ENCODE measurements at places on chromosomes 1 and 21. TPM values are rescaled to one million over a fixed set of nuclear protein-coding genes. Genes with fewer than 3 reads are reported as not detected.

- DNase-seq = no peak
Measured at GRCh38 chr1:226436472-226436854, 28.6 kb upstream of the PARP1 start.

DNA sequence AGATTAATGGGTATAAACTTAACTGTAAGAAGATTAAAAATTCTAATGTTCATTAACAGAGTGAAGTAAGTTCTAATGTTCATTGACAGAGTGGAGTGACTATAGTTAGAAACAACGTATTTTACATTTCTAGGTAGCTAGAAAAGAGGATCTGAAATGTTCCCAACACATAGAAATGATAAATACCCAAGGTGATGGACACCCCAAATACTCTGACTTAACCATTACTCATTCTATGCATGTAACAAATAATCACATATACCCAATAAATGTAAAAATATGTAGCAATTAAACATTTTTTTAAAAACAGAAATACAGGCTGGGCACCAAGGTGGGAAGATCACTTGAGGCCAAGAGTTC is 62.1 kb downstream of the ABL2 start:
- no peak for DNase-seq

DNA sequence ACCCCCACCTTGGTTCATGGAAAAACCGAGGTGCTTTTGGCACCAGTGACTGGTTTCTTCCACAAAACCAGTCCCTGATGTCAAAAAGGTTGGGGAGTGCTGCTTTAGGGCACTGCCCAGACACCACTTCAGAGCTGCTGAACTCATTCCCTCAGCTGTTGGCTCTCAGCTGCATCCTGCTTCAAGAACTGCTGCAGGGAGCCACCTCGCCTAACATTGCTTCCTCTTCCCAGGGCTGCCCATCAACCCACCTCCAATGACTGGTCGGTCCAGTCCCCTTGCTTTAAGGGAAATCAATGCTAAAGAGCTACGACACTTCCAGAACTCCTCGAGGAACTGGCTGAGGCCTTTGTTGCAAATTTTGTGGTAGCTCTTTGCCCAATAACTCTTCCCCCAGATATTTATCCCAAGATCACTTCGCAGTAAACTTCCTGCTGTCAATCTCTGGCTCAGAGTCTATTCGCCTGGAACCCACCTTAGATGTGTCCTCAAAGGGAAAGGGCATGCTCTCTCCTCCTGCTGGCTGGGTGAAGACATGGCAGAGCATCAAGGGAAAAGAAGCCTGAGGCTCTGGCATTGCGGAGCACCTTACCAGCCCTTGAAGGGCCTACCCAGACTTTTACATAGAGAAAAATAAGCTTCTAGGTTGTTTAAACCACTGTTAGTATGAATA is 29.0 kb downstream of the C1orf52 start:
- no peak for DNase-seq

DNA sequence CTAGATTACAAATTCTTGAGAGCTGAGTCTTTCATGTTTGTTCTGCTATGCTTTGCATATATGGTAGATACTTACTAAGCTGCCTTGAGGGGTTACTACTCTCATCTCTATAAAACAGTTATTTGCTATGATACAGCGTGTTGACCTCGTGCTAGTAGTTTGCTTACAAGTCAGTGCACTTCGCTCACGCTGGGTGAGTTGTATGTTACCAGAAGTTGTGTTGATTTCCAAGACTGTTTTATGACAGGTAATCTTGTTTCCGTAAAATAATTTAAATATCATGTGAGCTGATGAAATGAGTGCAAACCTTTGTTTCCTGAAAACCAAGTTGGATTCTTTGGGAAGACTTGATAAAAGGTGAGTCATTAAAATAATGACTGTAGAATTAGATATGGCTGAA is 7.3 kb downstream of the MRPS6 start:
- DNase-seq = no peak

- DNase-seq = peak; percentile 31
Measured at GRCh38 chr1:223556414-223557129, 108.9 kb downstream of the CAPN8 start.

DNA sequence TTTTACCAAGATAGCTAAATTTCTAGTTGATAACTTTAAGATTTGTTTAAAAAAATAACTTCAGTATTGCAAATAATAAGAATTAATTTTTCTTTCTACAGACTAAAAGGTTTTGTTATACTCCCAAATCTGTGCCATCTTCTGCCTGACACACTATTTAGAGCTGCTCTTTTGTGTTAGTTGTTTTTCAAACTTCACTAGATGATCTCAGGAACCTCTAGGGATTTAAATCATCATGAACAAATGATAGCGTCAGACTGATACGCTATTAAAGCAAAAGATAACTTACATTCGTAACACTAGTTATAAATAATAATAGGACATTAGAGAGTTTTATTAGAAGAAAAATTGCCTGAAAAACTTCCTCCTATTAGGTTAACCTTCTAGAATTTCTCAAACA is 243.1 kb upstream of the CXADR start:
- no peak for DNase-seq

GRCh38 chr1:229941160-229941559 is 125.9 kb upstream of the GALNT2 start:
- DNase-seq = no peak

DNA sequence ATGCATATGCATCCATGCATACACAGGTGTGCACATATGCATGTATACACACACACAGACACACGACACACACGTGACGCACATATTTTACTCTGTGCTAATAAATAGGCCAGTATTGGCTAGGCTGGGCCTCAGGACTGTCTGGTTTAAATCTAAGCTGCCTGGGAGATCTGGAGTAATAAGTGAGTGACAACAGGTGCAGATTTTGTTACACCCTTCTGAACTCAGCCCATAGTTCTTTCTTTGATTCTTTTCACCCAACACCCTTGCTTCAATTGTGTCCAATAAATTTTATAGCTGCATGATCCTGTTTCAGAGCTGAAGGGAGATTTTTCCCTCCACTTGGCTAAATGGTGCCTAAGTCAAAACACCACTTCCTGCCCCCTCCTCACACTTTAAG is 132.8 kb downstream of the FGGY start:
- DNase-seq = no peak

DNA sequence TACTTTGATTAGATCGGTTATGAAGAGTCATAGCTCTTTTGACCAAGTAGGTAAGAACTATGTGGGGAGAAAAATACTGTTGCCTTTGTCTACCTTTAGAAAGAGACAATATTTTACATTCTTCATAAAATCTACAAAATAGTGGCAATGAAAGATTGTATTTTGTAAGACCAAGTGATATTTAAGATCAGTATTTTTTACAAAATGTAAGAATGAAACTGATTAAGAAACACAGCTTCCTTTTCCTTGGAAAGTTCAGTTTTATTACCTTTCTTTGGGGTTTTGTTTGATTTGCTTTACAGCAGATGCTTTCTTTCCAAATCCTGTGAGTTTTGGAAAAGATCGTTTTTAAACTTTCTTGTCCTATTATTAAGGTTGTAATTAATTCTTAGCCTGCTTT is 69.8 kb downstream of the SLC35A3 start:
- DNase-seq = no peak

GRCh38 chr1:76677416-76678405 is 189.6 kb upstream of the ST6GALNAC5 start:
- no peak for DNase-seq

GRCh38 chr1:77395051-77395450 is 113.2 kb downstream of the AK5 start:
- DNase-seq = no peak

DNA sequence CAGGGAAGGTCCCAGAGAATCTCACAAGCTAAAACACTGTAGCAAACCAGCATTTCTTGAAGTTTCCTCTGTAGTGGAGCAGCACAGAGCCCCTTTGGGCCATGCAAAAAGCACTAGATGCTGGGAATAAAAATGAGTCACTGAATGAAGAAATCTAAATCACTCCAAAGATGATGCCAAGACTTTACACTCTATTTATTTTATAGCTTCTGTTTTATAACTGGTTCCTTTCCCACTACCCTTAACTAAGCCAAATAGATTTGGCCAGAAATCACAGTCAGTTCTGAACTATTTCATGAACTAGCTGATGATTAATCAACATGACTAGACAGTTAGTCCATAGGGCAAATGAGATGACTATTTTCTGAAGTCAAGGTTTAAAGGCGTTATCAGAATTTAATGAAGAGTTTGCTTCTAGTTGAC is 89.5 kb downstream of the SCMH1 start:
- peak; percentile 49 for DNase-seq

DNA sequence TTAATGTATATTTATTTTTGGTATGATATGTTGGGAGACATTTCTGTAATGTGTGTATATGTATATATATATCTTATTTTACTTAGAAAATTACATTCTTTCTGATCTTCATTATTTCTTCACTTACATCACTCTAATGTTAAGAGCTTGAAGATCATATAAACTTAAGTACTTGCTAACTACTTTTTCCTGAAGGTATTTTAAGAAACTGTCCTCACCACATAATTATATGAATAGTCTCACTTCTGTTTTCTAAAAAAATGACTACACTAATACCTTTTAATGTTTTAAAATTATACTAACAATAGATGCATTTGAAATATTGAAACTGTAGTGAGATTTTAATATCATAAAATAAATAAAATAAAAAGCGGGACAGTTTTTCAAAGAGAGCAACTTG is 377.1 kb downstream of the LRRIQ3 start:
- DNase-seq = no peak

GRCh38 chr21:44365251-44365966 is 12.0 kb downstream of the TRPM2 start:
- DNase-seq = no peak

DNA sequence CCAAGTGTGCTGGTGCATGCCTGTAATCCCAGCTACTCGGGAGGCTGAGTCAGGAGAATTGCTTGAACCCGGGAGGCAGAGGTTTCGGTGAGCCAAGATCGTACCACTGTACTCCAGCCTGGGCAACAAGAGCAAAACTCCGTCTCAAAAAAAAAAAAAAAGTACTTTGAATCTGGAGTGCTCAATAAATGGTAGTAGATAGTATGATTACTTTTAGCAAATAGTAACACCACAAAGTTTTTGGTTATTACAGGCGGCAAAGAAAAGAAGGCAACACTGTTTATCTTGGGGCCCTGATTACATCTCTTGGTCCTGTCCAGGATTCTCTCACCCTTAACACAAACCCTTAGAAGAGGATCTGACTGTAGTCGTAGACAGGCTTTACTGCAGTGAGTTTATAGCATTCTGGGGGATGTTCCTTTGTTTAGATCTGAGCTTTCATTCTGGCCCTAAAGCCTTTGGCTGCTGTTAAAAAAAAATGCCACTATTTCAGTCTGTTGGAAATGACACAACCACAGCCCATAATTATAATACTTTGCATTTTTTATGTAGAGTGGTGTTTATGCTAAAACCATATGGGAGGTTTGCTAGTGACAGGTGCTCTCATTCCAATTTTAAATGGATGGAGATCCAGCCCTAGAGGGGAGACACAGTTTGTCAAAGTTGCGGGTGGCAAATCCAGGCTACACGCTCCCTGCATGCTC is 79.7 kb upstream of the SLC2A1 start:
- no peak for DNase-seq

DNA sequence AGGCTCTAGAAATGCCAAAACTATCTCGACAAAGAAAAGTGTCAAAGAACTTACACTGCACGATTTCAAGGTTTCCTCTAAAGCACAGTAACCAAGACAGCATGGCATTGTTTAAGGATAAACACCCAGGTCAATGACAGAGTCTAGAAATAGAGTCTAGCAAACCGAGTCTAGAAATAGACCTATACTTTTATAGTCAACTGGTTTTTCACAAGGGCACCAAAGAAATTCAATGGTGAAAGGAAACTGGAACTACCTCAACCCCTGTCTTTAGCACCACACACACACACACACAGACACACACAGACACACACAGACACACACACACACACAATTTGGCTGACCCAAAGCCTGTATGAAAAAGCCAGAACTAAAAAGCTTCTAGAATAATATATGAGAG is 67.1 kb upstream of the PGBD5 start:
- no peak for DNase-seq

DNA sequence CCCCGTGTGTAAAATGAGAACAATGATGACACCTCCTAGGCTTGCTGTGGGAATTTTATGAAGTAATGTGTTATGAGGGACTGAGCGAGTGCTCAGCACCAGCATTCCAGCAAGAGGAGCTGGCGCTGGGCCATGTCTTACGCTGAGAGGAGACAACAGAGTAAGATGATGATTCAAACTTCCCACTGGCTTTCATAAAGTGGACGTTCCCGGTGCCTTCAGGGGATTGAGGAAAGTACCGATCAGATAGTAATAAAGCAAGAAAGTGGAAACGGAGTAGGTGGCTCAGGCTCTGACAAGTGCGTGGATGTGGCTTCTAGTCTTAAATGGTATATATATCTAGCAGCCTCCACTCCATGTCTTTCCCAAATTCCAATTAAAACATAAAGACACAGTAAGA is 23.8 kb downstream of the EPHA10 start:
- DNase-seq = peak; percentile 71

- DNase-seq = no peak
Measured at GRCh38 chr1:158952416-158952815, 21.1 kb downstream of the PYHIN1 start.

DNA sequence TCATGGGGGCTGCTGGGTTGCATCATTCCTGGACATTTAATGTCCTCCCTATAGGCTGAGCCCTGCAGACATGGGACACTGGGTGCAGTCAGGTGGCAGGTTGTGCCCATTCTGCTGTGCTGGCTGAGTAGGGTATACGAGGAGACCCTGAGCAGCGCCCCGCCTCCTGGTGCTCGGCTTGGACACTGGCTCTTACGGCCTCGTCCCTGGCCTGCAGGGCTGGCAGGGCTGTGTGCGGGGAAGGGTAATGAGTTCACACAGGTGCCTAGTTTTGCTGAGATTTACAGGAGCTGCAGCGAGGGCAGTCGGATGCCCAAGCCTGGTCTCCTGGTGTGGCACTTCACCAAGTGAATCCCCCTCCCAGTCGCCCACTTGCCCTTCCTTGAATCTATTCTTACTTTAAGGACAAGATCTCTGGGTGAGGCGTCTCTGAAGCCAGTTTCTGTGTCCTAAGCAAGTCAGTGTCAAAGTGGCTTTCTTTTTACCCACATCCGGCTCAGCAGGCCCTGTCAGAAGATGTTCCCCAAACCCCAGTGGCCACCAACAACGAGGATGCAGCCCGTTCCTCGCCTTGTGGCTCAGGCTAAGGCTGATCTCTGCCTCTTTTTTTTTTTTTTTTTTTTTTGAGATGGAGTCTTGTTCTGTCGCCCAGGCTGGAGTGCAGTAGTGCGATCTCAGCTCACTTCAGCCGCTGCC is 73.2 kb downstream of the MAN1C1 start:
- DNase-seq = no peak

- peak; percentile 8 for DNase-seq
Measured at GRCh38 chr1:57423656-57424211, at the start of gene DAB1. Gene DAB1 (minus strand): TSS chr1:57424060. CDS start chr1:57291030, 133,030 bp downstream.

Gene SLC30A2
- total RNA-seq = not detected

Gene CHD5
- 0.07 TPM for total RNA-seq

Gene IL6R
- total RNA-seq = 10.0 TPM

Gene OR2T6
- not detected for total RNA-seq

Gene RTCA
- 27.3 TPM for total RNA-seq

Gene SPRR2G
- not detected for total RNA-seq

Gene BTBD19
- 1.0 TPM for total RNA-seq

Gene PLA2G2F
- total RNA-seq = not detected

Gene S100A9
- not detected for total RNA-seq

Gene SLC19A1
- 25.5 TPM for total RNA-seq

Gene HPCAL4
- not detected for total RNA-seq

Gene TEX50
- not detected for total RNA-seq

Gene RNU1-4
- not detected for total RNA-seq

Gene TRPM2
- 0.13 TPM for total RNA-seq

Gene IFNAR1
- total RNA-seq = 1.7 TPM

Gene CAMK1G
- not detected for total RNA-seq

Gene KRTAP21-2
- not detected for total RNA-seq

Gene PAQR7
- 8.3 TPM for total RNA-seq
